Endothelial cell (in vitro differentiated cells): ENCODE measurements at places on chromosomes 4 and X. TPM values are rescaled to one million over a fixed set of nuclear protein-coding genes. Genes with fewer than 3 reads are reported as not detected.

Gene RHOXF2
- not detected for total RNA-seq

GRCh38 chr4:55125763-55126541, 557 bp upstream of the KDR start:
- peak overlapping the region; percentile 89 for H3K27ac ChIP-seq
- H3K36me3 ChIP-seq = peaks cover 36% of the 10 kb centered on the region
- peaks cover 30% of the 10 kb centered on the region for H3K4me1 ChIP-seq
- H3K4me3 ChIP-seq = peak overlapping the region; percentile 100

Gene ZAR1
- not detected for total RNA-seq

Gene YY2
- total RNA-seq = 1.6 TPM

Gene PABPC1L2B
- total RNA-seq = 9.4 TPM

DNA sequence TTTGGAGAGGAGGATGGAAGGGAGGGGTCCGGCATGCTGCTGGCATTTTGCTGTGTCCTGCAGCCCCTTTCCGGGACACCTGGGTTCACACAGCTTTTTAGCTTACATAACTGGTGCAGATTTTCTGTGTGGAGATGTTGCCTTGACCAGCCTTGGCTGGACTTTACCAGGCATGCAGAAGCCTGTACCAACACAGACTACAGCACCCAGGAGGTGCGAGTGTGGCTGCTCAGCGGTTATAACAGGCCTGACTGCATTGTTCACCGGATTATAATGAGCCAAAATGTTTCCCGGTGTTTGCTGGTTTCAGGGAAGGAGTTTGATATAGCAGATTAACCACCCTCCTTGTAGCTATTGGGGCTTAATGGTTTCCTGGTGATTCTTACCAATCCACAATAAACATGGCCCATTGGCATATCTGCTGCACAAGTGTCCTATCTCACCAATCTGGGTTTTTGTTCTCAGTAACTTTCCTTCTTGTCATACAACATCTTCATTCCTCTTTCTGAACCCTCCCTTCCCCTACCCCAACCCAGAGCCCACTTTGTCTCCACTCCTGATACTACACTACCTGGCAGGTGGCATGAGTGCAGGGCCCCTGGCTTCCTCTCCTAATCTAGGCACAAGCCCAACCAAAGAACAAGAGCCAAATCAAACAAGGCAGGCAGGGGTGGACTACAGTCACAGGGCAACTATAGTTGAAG, 3.9 kb downstream of the RPL10 start:
- no peak overlapping the region for H3K27ac ChIP-seq
- peaks cover 12% of the 10 kb centered on the region for H3K4me1 ChIP-seq
- H3K4me3 ChIP-seq = no peak overlapping the region
- H3K27me3 ChIP-seq = peaks cover 21% of the 10 kb centered on the region
- no peak for DNase-seq

- no peaks in the 10 kb centered on the region for H3K36me3 ChIP-seq
- peaks cover 16% of the 10 kb centered on the region for H3K4me1 ChIP-seq
- H3K27me3 ChIP-seq = no peaks in the 10 kb centered on the region
- H3K4me3 ChIP-seq = no peak overlapping the region
- DNase-seq = no peak
Observed at GRCh38 chr4:186653969-186654368, 69.7 kb downstream of the FAT1 start.

- no peak overlapping the region for H3K4me3 ChIP-seq
- H3K4me1 ChIP-seq = no peaks in the 10 kb centered on the region
- H3K27ac ChIP-seq = no peak overlapping the region
- H3K27me3 ChIP-seq = peaks cover 2% of the 10 kb centered on the region
- peaks cover 3% of the 10 kb centered on the region for H3K36me3 ChIP-seq
- no peak for DNase-seq
Observed at GRCh38 chrX:8455557-8455956, 9.1 kb upstream of the VCX3B start.

GRCh38 chr4:145679991-145680455, at the start of gene C4orf51:
Gene C4orf51 (plus strand): TSS chr4:145680146. CDS start chr4:145680204, 58 bp downstream.
- H3K4me3 ChIP-seq = no peak within 1 kb of the TSS
- no peaks in the 10 kb centered on the region for H3K36me3 ChIP-seq
- no peaks in the 10 kb centered on the region for H3K27me3 ChIP-seq
- no peak within 1 kb of the TSS for H3K27ac ChIP-seq
- no peaks in the 10 kb centered on the region for H3K4me1 ChIP-seq
- DNase-seq = no peak

Gene CSAG3
- total RNA-seq = 5.5 TPM

DNA sequence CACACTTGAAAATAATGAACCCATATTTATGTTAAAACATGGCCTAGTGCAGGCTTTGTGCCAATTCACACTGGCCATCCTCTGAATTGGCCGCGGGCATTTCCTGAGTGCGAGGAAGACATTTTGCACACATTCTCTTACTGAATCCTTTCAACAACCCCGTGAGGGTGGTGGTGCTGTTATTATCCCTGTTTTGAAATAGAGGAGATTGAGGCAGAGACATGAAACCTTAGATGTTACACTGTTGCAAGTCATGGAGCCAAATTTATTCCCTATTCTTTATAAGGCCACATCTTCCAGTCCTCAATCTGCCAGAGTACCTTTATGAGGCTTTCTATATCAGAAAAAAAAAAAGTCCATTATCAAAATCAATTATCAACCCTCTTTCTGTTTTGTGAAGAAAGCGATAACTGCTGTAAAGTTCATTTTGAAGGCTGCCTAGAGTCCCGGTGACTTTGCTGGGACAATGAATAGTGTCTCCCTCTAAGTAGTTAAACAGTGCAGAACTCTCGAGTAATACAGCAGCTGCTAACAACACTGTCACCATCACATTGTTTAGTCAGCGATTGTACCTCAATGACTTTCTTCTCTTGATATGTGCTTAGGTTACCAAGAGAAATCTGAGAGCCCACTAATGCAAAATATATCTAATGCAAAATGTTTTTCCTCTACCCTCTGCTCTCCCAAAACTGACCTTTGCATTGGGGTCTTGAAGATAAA, 242.3 kb upstream of the PPARGC1A start:
- no peak overlapping the region for H3K4me3 ChIP-seq
- H3K27ac ChIP-seq = no peak overlapping the region
- H3K27me3 ChIP-seq = no peaks in the 10 kb centered on the region

DNA sequence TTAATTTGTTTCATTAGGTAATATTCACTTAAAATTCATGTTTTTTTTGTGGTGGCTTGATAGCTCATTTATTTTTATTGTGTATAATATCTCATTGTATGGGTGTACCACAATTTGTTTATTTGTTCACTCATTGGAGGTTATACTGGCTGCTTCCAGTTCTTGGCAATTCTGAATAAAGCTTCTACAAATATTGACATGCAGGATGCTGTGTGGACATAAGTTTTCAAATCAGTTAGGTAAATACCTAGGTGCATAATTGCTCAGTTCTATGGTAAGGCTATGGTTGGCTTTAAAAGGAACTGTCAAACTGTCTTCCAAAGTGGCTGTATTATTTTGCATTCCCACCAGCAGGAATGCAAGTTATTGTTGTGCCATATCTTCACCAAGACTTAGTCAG, 504.5 kb upstream of the GALNTL6 start:
- DNase-seq = no peak
- no peak overlapping the region for H3K4me3 ChIP-seq
- no peaks in the 10 kb centered on the region for H3K4me1 ChIP-seq
- no peaks in the 10 kb centered on the region for H3K27me3 ChIP-seq
- H3K27ac ChIP-seq = no peak overlapping the region

Gene SRPX
- 23.8 TPM for total RNA-seq

DNA sequence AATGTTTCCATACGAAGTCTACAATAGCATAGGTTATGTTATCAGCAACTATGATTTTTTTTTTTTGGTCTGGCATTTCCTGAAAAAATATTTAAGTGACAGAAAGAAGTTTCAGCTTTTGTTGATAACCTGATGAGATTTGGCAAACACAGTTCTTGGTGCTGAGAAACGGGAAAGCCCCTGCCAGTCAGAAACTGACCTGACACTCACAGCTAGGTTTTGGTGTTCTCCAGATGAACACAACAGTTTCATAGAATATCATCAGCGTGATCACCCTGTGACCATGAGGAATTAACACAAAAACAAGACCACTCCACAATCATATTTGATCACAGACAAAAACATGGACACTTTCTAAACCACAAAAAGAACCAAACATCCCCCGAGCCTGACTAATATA, 152.5 kb upstream of the DCAF8L1 start:
- H3K36me3 ChIP-seq = no peaks in the 10 kb centered on the region
- DNase-seq = no peak
- H3K27ac ChIP-seq = no peak overlapping the region
- no peaks in the 10 kb centered on the region for H3K4me1 ChIP-seq
- no peaks in the 10 kb centered on the region for H3K27me3 ChIP-seq
- H3K4me3 ChIP-seq = no peak overlapping the region

GRCh38 chrX:63675716-63676115, 109.3 kb downstream of the ARHGEF9 start:
- no peak overlapping the region for H3K27ac ChIP-seq
- no peaks in the 10 kb centered on the region for H3K4me1 ChIP-seq
- no peak for DNase-seq
- no peak overlapping the region for H3K4me3 ChIP-seq

Gene LAP3
- 150 TPM for total RNA-seq

Gene ETDB
- not detected for total RNA-seq

DNA sequence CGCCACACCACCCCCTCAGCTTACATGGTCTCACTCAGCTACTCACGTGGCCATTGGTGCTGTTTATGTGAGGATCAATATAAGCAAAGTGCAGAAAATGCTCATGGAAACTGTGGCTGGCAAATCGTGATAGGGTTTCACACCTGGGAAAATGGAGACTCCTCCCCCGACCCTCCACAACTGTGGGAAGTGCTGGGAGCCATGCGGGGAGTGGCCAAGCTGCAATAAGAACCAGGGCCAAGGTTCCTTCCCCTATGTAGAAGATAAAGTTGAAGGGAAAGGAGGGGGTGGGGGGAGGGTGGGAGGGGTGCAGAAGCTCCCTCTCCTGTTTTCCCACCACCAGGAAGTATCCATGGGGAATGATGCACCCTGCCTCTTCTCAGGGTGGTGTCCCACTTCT, 145.5 kb upstream of the MAMLD1 start:
- no peak overlapping the region for H3K27ac ChIP-seq
- H3K4me3 ChIP-seq = no peak overlapping the region
- peaks cover 2% of the 10 kb centered on the region for H3K27me3 ChIP-seq
- DNase-seq = no peak
- H3K36me3 ChIP-seq = no peaks in the 10 kb centered on the region

Gene NDNF
- total RNA-seq = 33.3 TPM

Gene BLOC1S4
- total RNA-seq = 20.9 TPM

DNA sequence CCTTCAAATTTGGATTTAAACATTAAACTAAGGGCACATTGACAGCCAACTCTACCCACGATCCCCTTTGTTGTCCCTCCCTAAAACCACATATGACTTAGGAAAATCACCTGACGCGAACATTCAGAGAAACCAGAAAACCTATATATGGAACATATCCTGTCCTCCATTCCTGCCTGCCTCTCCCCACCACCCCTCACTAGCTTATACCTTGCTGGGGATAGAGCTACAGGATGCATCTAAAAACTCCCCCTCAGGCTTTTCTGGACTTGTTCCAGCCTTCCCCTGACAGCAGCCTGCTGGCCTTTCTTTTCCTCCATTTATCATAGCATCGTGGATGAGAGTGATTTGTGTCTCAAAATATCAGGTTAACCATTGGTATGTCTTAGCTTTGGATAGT, 8.8 kb downstream of the STK26 start:
- H3K36me3 ChIP-seq = no peaks in the 10 kb centered on the region
- peaks cover 22% of the 10 kb centered on the region for H3K4me1 ChIP-seq
- DNase-seq = no peak
- H3K27me3 ChIP-seq = no peaks in the 10 kb centered on the region
- no peak overlapping the region for H3K4me3 ChIP-seq
- no peak overlapping the region for H3K27ac ChIP-seq

DNA sequence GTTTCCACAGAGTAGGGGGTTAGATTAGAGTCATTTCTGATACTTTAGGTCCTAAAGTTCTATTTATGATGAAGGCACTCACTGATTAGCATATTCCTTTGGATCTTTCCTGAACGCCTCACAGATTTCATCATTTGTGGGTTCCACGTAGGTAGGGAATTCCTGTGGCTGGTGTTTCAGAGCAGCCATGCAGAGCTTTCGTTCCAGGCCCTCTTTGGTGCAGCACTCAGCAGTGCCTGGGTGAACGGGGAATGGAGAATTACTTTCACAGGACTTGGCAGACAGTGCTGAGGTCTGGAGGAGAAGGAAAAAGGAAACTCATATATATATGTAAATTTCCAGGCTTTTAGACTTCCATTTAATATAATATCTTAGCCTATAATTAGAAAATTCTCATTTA, 18.5 kb downstream of the GC start:
- no peak for DNase-seq
- no peak overlapping the region for H3K4me3 ChIP-seq
- H3K36me3 ChIP-seq = peaks cover 15% of the 10 kb centered on the region
- peaks cover 7% of the 10 kb centered on the region for H3K4me1 ChIP-seq
- peaks cover 3% of the 10 kb centered on the region for H3K27me3 ChIP-seq

Gene TMPRSS11F
- not detected for total RNA-seq

Gene USP51
- total RNA-seq = 6.3 TPM

DNA sequence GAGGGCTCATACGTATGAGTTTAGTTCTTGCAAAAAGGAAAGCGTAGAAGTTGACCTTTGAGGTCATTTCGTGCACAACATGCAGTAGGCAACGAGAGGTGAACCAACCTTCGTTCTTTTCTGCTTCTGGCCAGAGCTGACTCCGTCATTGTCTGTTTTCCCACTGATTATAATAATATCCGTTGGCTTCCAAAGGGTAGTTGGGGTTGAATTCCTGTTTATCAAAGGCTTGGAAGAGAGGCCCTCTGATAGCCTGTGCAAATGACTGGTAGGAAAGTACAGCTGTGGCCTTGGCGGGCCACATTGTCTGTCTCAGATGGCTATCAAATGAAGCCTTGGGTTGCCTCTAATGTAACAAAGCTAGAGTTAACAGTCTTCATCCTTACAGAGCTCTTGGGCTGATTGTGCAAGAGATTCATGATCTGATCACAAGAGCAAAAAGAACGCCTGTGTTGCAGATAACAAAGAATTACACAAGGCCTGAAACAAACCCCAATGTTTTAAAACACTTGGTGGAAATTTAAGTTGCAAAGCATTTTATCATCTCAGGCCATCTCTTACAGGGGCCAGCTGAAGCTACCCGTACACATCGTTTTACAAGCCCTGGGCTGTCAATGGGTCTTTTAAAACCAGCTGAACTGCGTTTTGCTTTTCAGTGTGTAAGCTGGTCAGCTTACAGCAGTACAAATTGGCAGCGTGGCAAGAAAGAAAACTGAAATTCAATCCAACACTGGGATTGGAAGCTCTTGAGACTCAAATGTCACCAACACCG, 46.1 kb upstream of the FAM9C start:
- no peak overlapping the region for H3K27ac ChIP-seq
- no peak overlapping the region for H3K4me3 ChIP-seq
- no peak for DNase-seq

- no peaks in the 10 kb centered on the region for H3K36me3 ChIP-seq
- no peak overlapping the region for H3K27ac ChIP-seq
- peaks cover 5% of the 10 kb centered on the region for H3K4me1 ChIP-seq
- DNase-seq = no peak
- no peaks in the 10 kb centered on the region for H3K27me3 ChIP-seq
Observed at GRCh38 chr4:54315561-54316538, 86.8 kb downstream of the PDGFRA start.

GRCh38 chrX:136215559-136215958, 35.6 kb downstream of the MAP7D3 start:
- no peaks in the 10 kb centered on the region for H3K27me3 ChIP-seq
- H3K4me3 ChIP-seq = no peak overlapping the region
- no peak overlapping the region for H3K27ac ChIP-seq
- H3K4me1 ChIP-seq = peaks cover 3% of the 10 kb centered on the region
- no peak for DNase-seq

GRCh38 chr4:183906739-183907651, 1.9 kb downstream of the STOX2 start:
- peaks cover 4% of the 10 kb centered on the region for H3K36me3 ChIP-seq
- peaks cover 4% of the 10 kb centered on the region for H3K27me3 ChIP-seq
- H3K4me1 ChIP-seq = peaks cover 11% of the 10 kb centered on the region
- peak overlapping the region; percentile 81 for H3K4me3 ChIP-seq
- H3K27ac ChIP-seq = no peak overlapping the region
- DNase-seq = peak; percentile 29

Gene SGMS2
- total RNA-seq = 0.26 TPM

Gene GAGE1
- not detected for total RNA-seq
